ENCODE measurements at places on chromosomes 2 and 18. TPM values are rescaled to one million over a fixed set of nuclear protein-coding genes. Genes with fewer than 3 reads are reported as not detected.

- DNase-seq = no peak
Observed at GRCh38 chr2:2719015-2719414, 387.9 kb upstream of the MYT1L start.

GRCh38 chr2:70011335-70011734 is 49.9 kb upstream of the ASPRV1 start:
- DNase-seq = no peak

UGT1A8 gene
- total RNA-seq = not detected

CD302 gene
- 27.3 TPM for total RNA-seq

- DNase-seq = peak; percentile 30
Observed at GRCh38 chr18:78974115-78974761, 5.4 kb upstream of the SALL3 start.

MRPL53 gene
- total RNA-seq = 19.8 TPM

PXDN gene
- total RNA-seq = 25.4 TPM

DNA sequence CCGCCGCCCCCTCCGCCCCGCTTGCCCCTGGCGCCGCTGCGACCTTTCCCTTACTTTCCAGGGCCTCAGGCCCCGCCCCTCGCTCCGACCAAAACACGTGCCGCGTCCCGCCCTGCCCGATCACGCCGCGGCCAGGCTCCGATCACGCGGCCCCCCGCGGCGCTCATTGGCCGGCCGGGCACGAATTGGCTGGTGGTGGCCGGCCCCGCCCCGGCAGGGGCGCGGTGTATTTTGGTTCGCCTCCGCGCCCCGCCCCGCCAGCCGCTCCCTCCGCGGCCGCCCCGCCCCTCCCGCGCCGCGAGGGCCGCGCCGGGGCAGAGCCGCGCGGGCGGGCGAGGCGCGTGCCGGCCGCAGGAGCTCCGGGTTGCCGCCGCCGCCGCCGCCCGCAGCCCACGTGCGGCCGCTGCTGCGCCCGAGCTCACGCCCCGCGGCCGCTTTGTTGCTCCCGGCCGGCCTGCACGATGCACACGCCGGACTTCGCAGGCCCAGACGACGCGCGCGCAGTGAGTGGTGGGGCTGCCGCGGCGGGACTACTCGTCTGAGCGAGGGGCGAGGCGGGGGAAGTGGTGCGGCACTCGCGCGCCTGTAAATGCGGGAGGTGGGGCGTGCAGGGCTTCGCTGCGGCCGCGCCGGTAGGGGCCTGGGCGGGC is at the start of gene KLF11:
TSS of gene KLF11 (plus strand) at position 295 of the 650 bp plus-strand sequence. CDS start at position 462, 167 bp downstream.
- peak; percentile 95 for DNase-seq

KCNJ3 gene
- 46.5 TPM for total RNA-seq

NT5C1B gene
- not detected for total RNA-seq

ILKAP gene
- total RNA-seq = 15.9 TPM

TMEM247 gene
- total RNA-seq = not detected

GRCh38 chr2:101199251-101199791 is 48.1 kb upstream of the TBC1D8 start:
- DNase-seq = no peak

PTPRN gene
- 0.74 TPM for total RNA-seq

CASP10 gene
- 6.8 TPM for total RNA-seq

ST6GAL2 gene
- 0.59 TPM for total RNA-seq

RBM43 gene
- total RNA-seq = 2.0 TPM

TMEM37 gene
- 5.4 TPM for total RNA-seq

GRCh38 chr2:205913668-205914067 is 172.3 kb downstream of the INO80D start:
- DNase-seq = no peak

TMEM17 gene
- 0.90 TPM for total RNA-seq

- no peak for DNase-seq
Observed at GRCh38 chr2:148876595-148877402, 1.8 kb downstream of the KIF5C start.

GPAT2 gene
- total RNA-seq = 1.8 TPM

- no peak for DNase-seq
Observed at GRCh38 chr2:235129850-235130249, 178.0 kb downstream of the SH3BP4 start.

RRM2 gene
- total RNA-seq = 0.08 TPM

DNA sequence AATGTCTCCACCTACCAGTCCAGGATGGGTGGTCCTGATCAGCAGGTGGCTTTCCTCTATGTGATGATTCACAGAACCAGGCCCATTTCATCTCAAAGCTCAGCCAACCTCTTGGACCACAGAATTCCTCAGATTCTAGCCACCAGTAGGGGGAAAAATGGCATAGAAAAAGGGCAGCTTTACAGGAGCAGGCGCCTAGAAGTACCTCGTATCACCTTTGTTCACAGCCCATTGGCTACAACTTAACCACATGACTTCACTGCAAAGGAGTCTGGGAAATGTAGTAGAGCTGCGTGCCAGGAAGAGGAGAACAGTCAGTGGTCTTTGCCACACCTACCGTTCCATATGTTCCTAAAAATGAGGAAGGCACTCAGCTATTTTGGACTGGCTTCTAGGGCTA is 62.8 kb upstream of the DTNA start:
- DNase-seq = no peak

SLC4A5 gene
- total RNA-seq = 0.28 TPM

DNA sequence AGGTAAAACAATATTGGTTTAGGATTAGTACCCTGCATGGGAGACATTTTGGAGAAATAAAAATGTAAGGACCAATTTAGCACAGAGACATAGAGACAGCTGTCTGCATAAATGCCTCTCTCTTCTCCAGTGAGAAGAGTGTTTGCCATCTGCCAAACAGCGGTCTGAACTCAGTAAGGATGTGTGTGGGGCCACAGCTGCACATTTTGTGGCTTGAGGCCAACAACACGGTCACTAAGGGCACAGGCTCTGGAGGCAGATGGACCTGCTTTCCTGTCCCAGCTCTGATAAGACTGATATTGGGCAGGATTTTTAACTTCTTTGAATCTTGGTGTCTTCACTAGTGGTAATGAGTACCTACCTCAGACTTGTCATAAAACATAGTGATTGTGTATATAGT is 10.2 kb downstream of the ZBTB14 start:
- DNase-seq = no peak

MYCN gene
- total RNA-seq = 0.63 TPM

DNA sequence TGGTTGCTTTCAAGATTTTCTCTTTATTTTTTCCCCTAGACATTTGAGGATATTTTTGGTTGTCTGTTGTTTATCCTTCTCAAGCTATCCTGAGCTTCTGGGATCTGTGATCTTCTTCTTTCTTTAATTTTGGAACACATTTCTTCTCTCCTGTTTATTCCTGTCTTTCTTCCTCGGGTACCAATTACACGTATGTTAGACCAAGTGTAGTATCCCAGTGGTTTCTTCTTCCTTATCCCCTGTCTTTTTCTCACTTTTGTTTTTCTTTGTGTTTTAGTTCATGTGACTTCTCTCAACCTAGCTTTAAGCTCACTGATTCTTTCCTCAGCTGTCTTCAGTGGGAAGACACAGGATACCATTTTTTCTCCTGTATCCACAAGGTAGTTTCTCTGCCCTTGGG is 120.0 kb downstream of the GALR1 start:
- DNase-seq = no peak

CRYGC gene
- not detected for total RNA-seq

- no peak for DNase-seq
Observed at GRCh38 chr18:37484983-37485834, 80.4 kb downstream of the CELF4 start.

AKAIN1 gene
- total RNA-seq = not detected

C1GALT1C1L gene
- 0.98 TPM for total RNA-seq

GRCh38 chr2:151150331-151151320 is 111.0 kb downstream of the RBM43 start:
- no peak for DNase-seq

DNA sequence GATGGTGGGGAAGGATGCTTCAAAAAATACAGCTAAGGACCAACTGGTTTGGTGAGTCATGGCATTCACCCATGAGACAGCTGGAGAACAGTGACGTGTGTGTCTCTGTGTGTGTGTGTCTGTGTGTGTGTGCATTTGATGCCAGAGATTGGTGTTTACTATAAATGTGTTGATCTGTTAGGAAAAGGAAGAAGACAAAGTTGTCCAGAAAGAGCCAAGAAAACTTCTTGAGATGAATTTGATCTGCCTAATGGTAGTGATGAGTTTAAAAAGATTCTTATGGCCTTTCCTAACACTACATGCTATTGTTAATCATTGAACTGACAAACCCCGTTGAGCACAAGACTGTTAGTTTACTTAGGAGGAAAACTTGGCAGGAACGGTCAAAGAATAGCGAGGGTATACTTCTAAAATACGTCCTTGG is 36.4 kb upstream of the IL1R1 start:
- no peak for DNase-seq

DNA sequence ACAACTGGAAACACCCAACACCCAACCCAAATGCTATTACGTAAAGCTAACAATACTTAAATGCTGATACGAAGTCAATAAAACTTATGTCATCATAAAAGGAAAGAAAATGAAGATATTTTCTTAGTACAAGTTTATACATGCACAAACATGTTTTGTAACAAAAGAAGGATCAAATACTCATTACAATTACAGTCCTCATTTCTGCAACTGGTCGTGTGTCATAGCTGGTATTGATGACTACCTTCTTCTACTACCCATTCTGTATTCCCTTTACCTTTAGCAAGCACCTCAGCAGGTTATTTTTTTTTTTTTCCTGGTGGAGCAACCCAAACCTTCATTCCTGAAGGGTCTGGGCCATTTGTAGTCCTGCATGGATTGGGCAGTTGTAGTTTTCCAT is 1298.5 kb downstream of the SUCLG1 start:
- DNase-seq = no peak

GALNT14 gene
- 1.0 TPM for total RNA-seq

Measured in right atrium auricular region (tissue), 2 donors.